ENCODE measurements at places on chromosomes 2 and 18.
A peak's percentile ranks its signal among the peaks of the same experiment; 100 is the strongest.

DNA sequence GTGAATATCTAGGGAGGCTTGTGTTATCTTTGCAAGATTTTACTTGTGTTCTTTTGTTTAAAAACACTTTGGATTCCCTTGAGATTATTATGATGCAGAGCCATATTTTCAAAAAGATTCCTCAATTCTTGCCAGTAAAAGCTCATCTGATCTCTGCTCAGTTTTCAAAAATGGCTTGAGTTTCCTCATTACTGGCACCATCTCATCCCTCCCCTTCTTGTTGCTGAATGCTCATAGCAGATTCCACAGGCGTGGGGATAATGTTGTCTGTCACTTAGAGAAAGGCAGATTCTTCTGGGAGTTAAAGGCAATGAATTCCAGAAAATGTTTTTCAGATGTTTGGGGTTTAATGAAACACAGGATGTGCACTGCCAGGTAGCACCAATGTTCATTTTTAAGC, 170.4 kb upstream of the TANK start:
- DNase-seq: no peak

- DNase-seq: no peak
Observed at GRCh38 chr2:150609831-150610582, 122.5 kb upstream of the RND3 start.

DNA sequence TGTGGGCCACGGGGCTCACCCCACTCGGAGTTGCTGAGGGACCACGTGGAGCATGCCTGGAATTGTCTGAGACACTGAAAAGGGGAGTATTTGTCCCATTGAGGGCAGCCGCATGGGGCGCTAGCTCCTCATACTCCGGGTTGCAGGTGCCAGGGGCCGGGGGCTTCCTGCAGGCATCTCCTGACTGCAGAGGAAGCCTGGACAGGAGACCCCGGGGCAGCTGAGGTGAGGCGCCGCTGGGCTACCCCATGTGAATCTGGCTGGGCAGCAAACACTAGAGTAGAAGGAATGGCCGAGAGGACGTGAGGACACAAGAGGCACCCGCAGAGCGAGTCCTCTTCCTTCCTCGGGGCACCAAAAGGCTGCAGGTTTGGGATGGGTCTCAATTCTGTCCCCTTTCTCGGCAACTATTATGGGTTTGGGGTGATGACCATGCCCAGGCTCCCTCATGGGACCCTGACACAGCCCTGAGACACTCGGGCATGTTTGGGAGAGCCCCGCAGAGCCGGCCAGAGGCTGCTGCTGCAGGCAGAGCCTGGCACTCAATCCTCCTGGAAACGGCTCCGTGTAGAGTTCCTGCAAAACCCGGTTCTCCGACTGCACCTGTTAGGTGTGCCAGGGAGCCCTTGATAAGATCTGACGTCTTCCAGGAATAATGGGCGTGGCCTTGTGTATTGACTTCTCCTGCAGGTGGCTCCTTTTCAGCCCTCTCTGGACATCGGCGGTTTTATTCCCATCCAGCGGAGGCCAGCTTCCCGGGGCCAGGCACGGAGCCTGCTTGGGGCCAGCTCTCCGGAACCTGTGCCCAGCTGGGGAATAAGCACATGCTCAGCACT, 77.0 kb downstream of the CTIF start:
- no peak for DNase-seq

DNA sequence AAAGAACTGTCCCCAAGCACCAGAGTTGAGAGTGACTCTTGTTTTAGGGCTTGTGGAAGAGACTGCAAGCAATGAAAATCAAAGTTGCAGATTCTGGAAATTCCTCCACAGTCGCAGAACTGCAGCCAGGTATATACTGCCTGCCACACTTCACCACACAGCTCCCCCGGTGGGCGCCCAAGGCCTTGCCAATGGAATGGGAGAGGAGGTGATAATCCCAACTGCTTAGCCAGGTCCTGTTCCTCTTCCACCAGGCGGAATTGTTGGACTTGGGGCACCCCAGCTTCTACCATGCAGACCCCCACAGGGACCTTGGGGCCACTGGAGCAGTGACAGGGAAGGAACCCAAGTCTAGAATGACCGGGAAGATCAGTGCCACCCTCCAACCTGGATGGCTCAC, 4.8 kb upstream of the PDIA6 start:
- no peak for DNase-seq

DNA sequence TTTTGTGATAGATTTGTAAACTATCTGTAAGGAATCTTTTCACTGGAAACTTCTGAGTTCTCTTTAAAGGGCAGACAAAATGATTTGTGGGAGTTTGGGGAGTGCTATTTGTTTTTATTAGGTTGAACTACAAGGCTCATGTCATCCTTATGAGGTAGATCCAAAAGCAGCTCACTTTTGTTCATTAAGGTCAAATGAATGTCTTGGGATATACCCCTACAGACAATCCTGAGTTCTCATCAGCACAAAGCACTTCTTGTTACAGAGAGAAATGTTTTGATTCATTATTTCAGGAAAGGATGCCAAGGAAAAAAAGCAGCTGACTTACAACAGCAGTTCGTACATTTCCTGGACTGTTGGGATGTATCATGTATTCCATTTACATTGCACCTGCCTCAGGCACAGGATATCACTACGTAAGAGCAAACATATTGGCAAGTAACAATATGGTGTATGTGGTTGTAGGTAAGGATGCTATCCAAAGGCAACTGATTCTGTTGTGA, 68.9 kb downstream of the DCC start:
- DNase-seq: no peak

- no peak for DNase-seq
Observed at GRCh38 chr2:231038483-231039293, 1.4 kb downstream of the C2orf72 start.

DNA sequence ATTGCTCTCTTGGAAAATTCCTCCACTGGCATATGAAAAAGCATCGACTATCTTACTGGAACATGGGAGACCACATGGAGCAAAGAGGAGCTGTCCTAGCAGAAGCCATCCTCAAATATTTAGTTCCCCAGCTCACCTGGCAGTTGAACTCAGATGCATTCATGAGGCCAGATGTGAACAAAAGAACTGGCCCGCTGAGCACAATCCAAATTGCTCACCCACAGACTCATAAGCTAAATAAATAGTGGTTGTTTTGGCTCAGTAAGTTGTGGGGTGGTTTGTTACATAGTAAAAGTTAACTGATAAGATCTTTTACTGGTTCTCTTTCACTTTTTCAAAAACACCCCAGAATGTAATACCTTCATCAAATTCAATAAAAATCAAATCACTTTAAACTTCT, 108.6 kb upstream of the CWC22 start:
- no peak for DNase-seq

DNA sequence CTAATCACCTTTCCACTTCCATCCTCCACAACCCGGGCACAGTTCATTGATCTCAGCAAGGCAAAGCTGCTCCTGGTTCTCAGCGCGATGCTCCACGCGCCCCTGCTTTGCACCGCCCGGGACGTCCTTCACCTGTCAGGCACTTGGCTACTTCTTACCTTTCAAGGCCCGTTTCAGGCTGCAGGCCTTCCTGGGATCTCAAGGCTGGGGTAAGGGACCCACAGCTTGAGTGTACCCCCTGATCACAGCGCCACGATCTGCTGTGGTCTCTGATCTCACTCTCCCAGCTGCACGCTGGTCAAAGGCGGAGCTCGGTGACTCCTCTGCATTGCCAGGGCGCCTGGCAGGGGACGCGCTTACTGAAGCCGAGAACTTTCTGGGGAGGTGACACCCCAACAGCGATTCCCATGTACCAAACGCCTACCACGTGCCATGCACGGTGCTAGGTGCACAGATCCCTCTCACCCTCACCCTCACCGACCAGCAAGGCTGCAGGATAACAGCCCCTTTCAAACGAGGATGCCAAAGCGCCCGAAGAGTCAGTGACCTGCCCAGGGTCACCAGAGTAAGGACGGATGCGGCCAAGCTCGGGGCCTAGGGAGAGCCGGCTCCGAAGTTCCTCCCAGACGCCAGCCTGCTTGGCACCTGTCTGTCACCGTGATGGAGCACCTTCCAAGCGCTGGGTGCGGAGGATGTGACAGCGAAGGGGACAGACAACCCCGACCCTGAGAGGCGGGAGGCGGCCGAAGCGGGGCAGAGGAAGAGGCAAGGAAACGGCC, 818 bp downstream of the ITGB1BP1 start:
- peak; percentile 26 for DNase-seq

GRCh38 chr2:30029804-30030203, 108.4 kb upstream of the ALK start:
- DNase-seq: no peak

GRCh38 chr2:23246992-23247683, 137.8 kb upstream of the KLHL29 start:
- no peak for DNase-seq

GRCh38 chr2:111678161-111678560, 205.8 kb downstream of the ANAPC1 start:
- DNase-seq: no peak

DNA sequence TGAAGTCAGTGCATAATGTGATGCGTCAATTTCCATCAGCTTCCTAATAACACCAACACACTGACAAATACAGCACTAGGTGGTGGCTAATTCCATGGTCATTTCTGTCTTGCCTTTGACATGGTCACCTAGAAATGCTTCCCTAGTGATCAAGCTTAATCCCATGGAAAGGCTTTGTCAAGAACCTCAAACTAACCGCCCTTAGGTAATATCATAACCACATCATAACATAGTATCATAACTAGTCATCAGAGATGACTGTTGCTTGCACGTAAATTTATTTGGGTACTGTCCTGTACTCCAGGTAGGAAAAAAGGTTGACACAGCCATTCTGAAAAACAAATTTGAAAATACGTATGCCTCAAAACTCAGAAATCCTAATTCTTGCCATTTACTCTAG, 471.8 kb downstream of the IRS1 start:
- DNase-seq: no peak

DNA sequence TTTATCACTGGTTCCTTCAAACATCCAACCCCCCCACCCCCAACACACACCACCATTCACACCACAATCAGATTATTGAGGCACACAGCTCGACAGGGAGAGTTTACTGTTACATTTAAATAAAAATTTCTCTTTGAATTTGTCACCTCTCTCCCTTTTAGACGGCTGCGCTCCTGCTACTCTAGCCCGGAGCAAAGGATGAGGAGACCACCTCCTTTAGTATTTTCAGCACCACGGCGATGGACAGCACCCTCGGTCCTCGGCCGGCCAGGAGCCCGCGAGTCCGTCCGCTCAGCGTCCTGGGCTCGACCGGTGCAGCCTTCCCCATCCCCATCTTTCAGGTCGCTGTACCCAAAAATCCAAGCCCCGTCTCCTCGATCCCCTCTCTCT, 892 bp downstream of the CELF4 start:
- DNase-seq: no peak

DNA sequence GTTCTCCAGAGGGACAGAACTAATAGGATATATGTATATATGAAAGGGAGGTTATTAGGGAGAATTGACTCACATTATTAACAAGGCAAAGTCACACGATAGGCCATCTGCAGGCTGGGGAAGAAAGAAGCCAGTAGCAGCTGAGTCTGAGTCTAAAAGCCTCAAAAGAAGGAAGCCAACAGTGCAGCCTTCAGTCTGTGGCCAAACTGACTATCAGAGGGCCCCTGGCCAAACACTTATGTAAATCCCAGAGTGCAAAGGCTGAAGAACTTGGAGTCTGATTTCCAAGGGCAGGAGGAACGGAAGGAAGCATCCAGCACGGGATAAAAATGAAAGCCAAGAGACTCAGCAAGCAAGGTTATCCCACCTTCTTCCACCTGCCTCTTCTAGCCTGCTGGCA, 108.0 kb upstream of the LDLRAD4 start:
- DNase-seq: no peak

DNA sequence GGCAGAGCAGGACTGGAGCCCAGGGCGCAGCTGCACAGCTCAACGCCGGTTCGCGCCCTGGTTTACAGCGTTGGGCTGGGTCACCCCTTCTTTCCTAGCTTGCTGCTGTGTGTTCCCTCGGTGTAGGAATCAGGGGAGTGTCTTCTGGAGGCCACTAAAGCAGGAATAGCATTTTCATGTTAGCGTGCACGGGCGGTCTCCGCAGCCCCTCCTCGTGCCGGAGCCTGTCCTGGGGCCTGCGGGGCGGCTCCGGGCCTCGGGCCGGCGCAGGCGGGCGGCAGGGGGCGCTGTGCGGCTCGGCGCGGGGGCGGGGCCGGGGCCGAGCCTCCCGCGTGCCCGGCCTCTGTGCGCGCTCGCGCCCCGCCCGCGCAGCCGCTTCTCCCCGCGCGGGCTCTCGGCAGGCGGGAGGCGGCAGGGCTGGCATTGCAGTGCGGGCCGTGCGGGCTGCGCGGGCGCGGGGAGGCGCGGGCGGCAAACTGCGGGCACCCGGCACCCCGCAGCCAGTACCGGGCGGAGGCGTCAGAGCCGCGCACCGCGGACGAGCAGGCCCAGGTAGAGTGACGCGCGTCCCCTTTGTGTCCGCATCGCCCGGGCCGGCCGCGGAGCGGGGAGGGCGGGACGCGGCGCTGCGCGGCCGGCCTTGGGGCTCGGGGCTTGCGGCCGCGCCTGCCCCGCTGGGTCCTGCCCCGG, at the start of gene RNF144A:
Gene RNF144A (plus strand): TSS at position 342 of the 690 bp plus-strand sequence. CDS start 79,515 bp downstream, outside the sequence.
- DNase-seq: peak; percentile 76

DNA sequence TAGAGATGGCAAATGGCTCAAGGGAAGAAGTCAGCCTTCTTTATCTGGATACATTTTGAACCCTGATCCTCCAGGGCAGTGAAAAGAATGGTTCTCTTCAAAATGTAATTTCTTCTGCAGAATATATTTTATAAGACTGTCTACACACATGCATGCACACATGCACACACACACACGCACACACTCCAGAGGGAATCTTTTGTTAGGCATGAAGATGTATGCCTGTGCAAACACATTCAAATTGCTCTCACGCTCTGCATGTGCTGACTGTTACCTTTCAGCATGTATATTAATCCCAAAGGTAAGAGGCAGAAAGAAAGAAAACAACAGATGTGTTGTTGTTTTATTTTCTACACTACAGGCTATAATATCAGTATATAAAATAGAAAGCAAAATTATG, 43.2 kb downstream of the SLC5A7 start:
- DNase-seq: no peak

GRCh38 chr2:232779934-232780333, 3.6 kb upstream of the KCNJ13 start:
- no peak for DNase-seq

DNA sequence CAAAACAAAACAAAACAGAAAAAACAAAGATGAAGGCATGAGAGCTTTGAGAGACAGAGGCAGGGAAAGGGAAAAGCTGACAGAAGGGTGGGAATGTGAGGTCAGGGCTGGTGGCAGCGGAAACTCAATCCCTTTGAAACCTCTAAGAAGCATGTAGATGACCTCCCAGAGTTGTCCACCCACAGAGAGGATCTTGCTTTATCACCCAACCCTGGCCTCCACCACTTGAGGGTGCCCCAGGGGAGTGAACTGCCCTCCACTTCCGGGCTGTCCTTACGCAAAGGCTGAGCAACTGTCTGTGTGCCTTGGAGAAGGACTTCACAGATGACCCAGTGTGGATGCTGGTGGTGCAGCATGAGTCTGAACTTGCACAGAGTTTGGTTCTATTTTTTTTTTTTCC, 26.7 kb downstream of the PDCL3 start:
- no peak for DNase-seq
